ENCODE measurements at places on chromosomes 3 and 15.
A peak's percentile ranks its signal among the peaks of the same experiment; 100 is the strongest.

DNA sequence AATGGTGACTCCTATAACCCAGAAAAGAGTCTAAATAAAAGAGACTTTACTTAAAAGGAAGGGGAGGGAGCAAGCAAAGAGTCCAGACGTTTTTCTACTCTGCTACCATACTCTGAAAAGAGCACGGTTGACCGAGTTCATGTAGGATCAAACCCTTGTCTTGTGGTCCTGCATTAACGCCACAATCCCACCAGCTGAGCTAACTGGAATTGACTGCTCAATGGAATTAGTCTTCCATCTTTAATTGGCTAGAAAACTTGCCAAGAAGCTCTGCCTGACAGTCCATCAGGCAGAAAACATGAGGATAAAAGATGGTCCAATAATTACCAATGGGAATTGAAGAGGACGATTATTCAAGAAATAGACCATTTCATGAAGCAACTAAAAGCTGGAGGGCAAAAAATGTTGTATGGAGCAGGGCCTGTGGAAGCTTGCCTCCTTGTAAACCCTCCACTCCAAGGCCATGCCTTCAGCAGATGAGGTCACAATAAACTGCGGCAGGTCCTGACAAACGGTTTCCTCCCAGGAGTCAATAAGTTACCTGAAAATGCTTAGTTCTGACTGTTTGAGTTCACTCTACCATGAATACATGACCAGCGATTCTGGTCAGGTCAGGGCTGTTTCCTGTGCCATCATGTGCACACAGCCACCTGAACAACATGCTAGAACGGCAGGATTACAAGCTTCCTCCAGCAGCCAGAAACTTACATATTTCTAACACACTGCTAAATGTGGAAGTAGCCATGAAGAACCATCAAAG lies 35.6 kb upstream of the ARHGEF3 start:
- DNase-seq: no peak

DNA sequence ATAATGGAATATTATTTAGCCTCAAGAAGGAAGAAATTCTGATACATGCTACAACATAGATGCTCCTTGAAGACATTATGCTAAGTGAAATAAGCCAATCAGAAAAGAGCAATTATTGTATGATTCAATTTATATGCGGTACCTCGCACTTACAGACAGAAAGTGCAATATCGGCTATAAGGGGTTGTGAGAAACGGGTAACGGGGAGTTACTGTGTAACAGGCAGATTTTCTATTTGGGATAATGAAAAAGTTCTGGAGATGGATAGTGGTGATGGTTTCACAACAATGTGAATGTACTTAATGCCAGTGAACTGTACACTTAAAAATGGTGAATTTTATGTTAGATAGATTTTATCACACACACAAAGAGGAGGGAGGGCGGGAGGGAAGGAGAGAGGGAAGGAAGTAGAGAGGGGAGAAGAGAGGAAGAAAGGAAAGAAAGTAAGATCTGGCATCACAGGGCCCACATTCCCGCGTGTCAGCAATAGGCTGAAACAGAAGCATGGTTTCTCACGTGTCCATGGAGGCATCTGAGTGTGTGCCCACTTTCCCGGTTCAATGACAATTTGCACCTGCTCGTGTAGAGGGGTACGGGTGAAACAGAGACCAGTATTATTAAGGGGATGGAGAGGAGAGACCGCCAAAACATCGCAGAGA lies 700 bp upstream of the BLM start:
- DNase-seq: no peak

DNA sequence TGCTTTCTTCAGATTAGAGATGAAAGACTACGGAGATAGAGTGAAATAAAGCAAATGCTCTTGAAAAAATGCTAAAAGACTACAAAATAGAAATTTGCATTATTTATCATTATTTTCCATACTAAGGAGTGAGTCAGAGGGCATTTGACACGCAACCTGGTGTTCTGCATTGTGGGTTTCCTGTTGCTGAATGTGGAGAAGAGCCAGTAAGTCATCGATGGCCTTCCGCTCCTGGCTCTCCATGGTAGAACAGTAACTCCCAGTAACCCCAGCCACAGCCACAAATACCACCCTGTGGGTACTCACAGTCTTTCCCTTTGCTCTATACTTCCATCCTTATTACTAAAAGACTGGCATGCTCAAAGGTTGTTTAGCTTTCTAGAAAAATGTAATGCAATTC lies 61.5 kb downstream of the CGGBP1 start:
- DNase-seq: peak; percentile 26

- peak; percentile 55 for DNase-seq
These were observed 34.0 kb downstream of the LYZL4 start for GRCh38 chr3:42376344-42376798.

GRCh38 chr3:136664771-136665170 lies 87.4 kb downstream of the STAG1 start:
- DNase-seq: no peak

GRCh38 chr3:106765342-106765741 lies 611.9 kb upstream of the CCDC54 start:
- DNase-seq: no peak

GRCh38 chr3:158912621-158913020 lies 110.8 kb downstream of the MFSD1 start:
- DNase-seq: no peak

GRCh38 chr15:83163032-83163431 lies 44.6 kb downstream of the HDGFL3 start:
- no peak for DNase-seq
